Activated CD4-positive, alpha-beta T cell treated with anti-CD3 and anti-CD28 coated beads, Interleukin-10, Interleukin-2, amounts not matched to agents 100 ng/mL and 50 ng/mL, durations not matched to agents 16 hours and 8 hours (primary cell): ENCODE measurements at places on chromosomes 11 and 22.

GRCh38 chr11:126518972-126519690 lies 163.6 kb downstream of the ST3GAL4 start:
- no peak for DNase-seq

- no peak for DNase-seq
Observed at GRCh38 chr22:31962387-31963125, 18.2 kb downstream of the YWHAH start.

DNA sequence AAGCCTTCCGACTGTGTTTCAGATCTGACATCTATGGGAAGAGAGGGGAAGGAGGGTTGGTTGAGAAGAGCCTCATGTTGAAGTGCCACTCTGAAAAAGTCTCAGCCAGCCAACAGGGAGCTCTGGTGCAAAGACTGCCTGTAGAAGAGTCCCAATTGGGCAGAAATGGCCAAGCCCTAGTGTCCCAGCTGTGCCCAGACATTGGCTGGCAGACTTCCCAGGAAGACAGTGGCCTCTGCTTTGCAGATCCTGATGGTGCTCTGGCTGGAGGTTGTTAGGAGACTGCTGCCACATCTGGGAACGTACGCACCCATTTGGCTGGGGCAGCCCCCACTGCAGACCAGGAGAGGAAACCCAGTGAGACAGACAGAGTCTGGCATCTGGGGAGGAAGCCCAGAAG lies 3.2 kb upstream of the PLA2G3 start:
- DNase-seq, result no peak

GRCh38 chr11:69645801-69646492 lies 5.0 kb downstream of the CCND1 start:
- no peak for DNase-seq
